ENCODE measurements at places on chromosomes 11 and 22.

DNA sequence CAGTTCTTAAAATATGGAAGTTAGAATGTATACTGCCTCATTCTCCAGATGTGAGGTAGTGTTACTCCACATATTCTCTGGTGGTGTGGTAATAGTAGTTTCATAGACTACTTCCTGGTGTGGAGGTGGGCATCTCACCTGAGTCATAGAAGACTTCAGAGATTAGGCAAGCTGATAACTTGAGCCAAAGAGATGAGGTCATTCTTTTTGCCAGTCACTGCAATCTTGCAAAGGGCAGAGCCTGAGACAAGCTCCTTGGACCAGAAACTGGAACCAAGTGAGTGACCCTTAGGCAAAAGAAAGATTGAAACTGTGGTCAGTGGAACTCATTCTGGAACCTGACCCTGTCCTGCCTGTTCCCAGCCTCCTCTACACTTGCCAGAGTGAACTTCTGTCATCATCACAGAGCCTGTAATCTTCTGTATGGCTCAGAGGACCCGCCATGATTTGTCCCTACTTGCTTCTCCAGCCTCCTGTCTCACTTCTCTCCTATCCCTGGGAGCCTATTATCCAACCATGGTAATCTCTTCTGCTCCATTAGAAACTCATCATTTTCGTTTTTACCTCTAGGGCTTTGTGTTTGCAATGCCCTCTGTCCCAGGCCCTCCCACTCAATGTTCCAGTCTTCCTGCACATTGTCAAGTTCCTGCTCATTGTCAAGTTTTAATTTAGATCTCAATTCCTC, 10.6 kb upstream of the CCDC83 start:
- no peak for DNase-seq

DNA sequence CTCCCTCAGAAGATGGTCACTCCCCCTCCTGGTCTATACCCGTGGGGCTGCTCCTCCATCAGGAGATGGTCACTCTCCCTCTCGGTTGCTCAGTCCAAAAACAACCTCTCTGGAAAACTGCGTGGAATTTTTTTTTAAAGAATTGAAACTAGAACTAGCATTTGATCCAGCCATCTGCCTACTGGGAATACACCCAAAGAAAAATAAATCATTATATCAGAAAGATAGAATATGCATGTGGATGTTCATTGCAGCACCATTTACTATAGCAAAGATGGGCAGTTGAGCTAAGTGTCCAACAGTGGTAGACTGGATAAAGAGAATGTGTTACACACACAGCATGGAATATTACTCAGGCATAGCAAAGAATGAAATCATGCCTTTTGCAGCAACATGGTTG, 75.7 kb upstream of the B3GAT1 start:
- no peak for DNase-seq

DNA sequence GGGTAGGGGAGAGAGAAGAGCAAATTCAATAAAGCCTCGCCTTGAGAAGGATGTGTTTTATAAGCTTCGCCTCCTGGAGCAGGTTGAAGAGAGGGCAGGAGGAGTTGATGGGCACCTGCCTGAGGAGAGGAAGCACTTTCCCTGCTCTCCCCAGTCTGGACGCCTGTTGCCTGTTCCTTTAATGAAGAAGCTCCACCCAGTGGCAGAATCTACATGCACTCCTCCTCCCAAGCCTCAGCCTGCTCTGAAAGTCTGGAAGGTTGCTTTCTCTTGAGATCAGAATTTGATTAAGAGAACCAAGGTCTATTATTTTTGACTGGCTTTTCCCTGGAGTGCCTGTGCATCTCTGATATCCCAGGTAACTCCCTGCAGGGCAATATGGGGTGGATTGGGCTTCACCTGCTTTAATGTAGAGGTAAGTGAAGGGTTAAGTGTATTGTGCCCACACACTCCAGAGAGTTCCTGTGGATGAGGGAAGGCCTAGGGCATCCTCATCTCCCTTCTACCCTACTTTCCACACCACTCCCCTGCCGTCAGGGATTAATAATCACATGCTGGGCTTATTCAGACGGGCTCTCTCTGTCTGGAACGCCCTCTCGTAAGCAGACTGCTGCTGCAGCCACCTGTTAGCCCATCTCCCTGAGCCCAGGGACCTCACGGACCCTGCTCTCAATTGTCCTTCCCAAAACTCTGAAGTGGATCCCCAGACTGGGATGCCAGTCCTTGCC, 22.3 kb downstream of the NTM start:
- no peak for DNase-seq

DNA sequence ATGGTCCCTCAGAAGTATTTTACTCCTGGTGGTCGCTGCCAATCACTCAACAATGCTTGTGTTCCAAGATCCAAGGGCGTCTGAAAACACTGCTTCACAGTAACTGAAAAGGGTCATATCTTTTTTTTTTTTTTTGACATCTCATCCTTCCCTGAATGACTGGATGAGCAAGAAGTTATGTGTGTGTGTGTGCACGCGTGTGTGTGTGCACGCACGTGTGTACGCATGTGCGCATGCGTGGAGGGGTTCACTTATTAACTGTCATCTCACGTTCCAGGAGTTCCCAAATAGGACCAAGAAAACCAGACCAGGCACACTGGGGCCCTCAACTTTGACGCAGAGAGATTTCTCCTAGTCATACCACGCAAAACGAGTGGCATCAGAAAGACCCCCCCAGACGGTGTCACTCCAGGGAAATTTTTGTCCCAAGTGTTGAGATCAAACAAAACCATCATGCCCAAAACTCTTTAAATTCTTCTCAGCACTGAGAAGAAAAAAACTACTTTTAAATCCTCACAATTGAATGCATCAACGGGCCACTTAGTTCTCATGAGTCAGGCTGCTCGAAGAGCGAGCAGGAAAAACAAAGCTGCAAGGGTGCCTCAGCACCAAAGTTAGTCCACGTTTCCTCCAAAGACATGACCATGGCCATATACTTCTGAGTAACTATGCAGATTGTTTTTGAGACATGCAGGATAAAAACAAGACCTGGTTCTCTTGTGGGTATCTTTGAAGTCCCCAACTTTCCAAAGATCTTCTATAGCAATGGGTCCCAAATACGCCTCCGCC, 12.9 kb downstream of the MN1 start:
- no peak for DNase-seq

DNA sequence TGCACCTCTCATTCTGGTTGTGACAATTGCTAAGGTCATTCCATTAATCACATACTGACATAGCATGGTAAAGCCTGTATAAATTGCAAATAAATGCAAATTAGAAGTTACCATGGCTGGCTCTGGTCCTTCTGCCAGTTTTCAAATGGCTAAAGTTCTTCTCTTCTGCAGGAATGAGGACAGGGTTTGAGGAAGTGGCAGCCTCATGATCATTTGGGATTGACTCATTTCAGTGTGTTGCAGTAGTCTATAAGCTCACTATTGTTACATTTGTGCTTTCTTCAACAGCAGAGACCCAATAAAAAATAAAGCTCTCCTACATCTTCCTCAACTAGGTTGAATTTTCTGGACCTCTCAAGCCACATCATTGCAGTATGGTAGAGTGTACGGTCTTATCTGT, 60.3 kb downstream of the NECTIN1 start:
- no peak for DNase-seq

- DNase-seq, result no peak
Measured at GRCh38 chr11:120316880-120317688, 8.0 kb upstream of the TLCD5 start.

DNA sequence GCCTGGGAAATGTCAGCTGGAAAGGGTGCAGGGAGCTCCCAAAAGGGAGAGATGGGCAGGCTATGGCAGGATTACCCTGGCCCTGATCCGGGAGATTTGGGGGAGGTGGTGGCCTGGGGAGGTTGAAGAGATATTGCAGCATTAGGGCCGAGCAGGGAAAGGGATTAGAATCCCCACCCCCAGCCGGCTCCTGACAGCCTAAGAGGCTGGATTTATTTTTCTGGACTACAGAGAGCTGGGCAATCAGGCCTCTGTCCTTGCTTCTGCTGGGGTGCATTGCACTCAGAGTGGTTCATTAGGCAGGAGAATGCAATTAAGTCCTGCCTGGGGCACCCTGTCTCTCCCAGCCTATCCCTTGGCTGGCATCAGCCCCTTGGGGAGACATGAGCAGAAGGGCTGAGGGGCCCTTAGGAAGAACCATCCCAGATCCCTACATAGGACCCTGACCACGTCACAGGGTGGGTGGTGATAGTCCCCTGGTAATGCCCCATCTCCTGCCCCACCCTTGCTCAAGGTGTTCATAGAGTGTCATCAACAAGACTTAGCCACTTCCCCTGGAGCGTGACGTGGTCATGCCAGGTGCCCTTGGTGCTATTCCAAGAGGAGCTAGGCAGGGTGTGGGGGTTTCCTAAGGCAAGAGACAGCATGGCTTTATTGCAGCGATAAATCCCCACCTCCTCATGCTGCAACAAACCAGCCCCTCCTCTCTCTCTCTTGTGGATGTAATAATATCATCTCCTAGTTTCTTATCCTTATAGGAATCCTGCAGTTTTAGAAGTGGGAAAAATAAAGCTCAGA, 38.4 kb upstream of the KLHL35 start:
- DNase-seq, result no peak

DNA sequence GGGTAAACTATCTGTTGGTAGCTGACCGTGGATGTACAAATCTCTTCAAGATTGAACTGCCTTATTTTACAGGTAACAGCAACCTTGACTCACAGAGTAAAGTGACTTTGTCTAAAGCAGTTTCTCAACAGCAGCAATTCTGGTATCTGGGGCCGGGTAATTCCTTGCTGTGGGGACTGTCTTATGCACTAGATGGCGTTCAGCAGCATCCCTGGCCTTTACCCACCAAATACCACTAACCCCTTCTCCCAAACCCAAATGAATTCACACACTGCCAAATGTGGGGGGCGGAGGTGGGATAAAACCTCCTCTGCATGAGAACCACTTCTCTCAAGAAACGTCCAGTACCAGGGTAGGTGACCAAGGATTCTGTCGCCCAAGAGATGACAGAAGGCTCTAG, 1.7 kb upstream of the INCENP start:
- no peak for DNase-seq

GRCh38 chr11:70567680-70568034, 169.3 kb downstream of the CTTN start:
- DNase-seq, result no peak

- DNase-seq, result no peak
Measured at GRCh38 chr11:1208144-1208393, 14.8 kb upstream of the MUC5B start.

DNA sequence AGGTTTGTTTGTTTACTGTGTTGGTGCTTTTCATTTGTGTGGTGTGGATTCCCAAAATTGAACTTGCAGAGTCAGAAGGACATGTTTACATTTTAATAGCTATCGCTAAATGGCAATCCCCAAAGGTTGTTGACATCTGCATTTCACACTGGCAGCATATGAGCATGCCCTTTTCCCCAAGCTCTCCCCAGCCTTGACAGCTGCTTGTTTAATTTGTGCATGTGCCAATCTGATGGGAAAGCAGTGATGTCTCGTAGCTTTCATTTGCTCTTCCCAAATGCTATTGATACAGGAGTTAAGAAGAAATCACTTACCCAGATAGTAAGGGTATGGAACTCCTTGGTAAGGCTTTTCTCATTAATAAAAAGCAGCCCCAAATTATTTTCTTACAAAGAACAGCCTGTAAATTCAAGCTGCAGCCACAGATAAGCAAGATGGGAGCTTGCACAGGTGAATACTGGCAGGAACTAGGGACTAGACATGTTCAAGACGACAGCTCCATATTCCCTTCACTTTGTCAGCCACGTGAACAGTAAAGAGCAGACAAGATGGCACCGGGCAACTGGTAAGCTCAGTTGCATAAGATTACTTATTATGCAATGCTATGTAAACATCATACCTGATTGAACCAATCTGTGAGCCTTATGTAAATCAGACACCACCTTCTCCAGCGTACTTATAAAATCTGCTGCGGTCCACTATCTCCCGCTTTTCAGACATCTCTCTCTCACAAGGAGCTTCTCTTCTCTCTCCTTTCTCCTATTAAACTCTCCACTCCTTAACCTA, 87.4 kb downstream of the IGLL5 start:
- no peak for DNase-seq

DNA sequence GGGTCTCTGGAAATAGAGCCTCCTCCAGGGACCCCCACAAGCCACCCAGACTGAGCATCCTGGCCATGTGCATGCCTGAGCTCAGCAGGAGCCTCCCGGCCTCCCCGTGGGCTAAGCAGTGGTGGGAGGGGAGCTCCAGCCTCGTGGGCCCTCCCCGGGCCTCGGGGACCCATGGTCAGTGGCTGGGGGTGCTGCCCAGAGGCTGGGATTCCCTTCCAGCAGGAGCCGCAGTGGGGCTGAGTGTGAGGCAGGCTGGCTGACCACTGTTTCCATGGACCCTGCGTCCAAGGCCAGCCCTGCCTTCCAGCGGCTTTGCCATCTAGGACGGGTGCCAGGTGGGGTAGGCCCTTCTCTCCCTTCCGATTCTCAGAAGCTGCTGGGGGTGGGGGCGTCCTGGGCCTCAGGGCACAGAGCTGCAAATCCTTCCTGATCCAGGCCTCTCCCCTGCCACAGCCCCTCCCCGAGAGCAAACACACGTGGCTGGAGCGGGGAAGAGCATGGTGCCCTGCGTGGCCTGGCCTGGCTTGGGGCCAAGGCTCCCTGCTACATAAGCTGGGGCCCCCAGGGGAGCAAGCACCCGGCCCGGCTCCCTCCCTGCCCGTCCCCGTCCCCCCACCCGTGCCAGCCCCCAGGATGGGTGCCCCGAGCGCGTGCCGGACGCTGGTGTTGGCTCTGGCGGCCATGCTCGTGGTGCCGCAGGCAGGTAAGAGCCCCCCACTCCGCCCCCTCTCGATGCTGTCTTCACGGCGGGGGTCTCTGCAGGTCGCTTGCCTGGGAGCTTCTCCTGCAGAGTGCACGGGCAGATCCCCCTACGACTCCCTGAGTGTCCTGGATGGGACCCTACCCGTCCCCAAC, at the start of gene MUC5B:
Gene MUC5B (plus strand): TSS at position 576 of the 855 bp plus-strand sequence. CDS start 58 bp downstream, at position 634.
- DNase-seq, result no peak

DNA sequence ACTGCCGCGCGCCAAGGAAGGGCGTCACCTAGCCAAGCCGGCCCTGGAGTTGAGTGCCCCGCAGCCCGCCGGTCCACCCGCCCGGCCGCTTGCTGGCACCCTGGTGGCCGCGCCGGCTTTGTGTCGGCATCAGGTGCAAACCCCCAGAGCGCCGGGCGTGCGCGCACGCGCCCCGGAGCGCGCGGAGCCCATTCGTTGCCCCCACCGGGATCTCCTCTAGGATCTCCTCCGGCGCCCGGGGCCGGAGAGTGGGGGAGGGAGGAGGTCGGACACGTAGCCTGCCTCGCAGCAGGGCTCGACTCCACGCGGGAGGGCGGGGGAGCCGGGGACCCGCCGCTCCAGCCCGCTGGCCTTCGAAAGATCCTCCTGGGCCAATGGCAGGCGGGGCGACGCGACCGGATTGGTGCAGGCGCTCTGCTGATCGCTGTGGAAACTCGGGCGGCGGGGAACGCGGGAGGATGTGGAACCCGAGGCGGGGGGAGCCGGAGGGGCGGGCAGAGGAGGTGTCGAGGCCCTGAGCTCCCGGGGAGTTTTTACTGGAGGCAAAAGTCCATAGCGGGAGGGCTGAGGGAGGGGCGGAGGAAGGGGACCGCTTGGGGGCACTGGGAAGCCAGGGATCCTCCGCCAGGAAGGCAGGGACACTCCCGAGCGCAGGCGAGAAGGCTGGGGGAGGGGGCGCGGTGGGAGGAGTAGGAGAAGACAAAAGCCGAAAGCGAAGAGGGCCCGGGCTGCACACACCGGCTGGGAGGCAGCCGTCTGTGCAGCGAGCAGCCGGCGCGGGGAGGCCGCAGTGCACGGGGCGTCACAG, at the start of gene FADS2:
Gene FADS2 (plus strand): TSS at position 730 of the 808 bp plus-strand sequence. CDS start 91 bp downstream, outside the sequence.
- DNase-seq, result peak; percentile 65

Data from CD4-positive, alpha-beta T cell treated with Interferon gamma for 1 hour (primary cell).